Eye (tissue), 1 donor: ENCODE measurements at places on chromosomes 6 and 20.

GRCh38 chr6:149636124-149636523, 12.4 kb downstream of the KATNA1 start:
- peak; percentile 13 for DNase-seq

DNA sequence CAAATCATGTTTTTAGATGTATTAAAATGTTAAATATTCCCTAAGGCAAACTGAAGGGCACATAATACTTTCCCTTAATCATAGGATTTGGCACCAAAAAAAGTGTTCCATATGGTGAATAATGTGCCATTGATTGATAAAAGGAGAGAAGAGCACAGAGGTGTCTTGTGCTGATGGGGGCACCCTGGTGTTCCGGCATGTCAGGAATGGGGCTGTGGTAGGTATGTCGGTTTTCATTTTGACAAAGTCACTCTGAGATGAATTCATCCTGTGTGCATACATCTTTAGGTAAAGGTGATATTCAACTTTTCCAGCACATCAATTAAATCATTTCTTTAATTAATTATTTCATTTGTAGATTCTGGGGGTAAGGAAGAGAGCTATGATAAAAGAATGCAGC, 36.8 kb downstream of the CENPW start:
- DNase-seq: no peak

DNA sequence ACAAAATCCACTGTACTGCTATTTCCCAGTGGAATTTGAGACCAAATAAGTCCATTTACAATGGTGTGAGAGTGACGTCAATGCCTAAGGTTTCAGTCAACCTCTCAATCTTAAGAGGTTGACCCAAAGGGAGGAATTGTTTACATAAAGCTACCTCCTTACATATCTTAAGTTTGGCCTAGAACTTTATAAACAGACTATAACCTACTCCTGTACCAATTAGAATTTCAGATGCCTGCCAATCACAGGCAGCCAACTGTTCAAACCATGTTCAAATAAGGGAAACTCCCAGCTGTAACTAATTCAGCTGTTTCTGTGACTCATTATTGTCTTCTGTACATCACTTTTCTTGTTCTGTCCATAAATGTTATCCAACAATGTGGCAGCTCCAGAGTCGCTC, 14.5 kb downstream of the LGSN start:
- DNase-seq: no peak

- DNase-seq: no peak
Measured at GRCh38 chr20:11492386-11492785, 425.3 kb upstream of the BTBD3 start.

GRCh38 chr20:40782043-40782368, 93.0 kb upstream of the MAFB start:
- DNase-seq: no peak

DNA sequence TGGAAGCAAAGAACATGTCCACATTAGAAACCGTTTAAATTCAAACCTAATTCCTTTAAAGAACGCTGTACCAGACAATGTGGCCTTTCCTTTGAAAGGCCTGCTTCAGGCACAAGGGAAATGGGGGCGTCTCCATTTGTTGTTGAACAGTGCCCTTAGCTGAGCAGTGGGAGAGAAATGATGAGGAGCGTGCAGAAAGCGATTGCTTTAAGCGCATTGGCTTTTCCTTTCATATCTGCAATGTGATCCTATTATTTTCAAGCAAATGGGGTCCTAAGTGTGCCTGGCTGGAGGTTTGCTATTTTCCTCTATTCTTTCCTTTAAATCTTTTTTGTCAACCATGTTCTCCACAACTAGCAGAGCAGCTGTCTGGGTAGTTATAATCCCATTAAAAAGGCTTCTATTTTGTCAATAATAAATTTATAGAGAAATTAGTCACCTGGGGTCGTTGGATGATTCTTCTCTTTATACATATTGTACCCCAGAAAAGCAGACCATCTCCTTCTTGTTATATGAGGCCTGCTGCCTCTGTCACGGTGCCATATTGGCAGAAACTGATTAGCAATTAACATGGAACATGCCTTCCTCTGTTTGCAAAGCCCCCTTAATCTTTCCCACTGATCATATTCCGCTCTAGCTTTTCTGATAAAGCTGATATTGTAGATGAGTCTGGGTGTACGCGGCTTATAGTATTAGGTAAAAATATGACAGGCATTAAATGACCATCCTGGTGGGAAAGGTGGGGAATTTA, 151.1 kb upstream of the JAG1 start:
- DNase-seq: no peak

GRCh38 chr20:9186396-9186795, 117.5 kb downstream of the PLCB4 start:
- DNase-seq: no peak

GRCh38 chr20:51631011-51631950, 88.8 kb upstream of the NFATC2 start:
- DNase-seq: peak; percentile 71

DNA sequence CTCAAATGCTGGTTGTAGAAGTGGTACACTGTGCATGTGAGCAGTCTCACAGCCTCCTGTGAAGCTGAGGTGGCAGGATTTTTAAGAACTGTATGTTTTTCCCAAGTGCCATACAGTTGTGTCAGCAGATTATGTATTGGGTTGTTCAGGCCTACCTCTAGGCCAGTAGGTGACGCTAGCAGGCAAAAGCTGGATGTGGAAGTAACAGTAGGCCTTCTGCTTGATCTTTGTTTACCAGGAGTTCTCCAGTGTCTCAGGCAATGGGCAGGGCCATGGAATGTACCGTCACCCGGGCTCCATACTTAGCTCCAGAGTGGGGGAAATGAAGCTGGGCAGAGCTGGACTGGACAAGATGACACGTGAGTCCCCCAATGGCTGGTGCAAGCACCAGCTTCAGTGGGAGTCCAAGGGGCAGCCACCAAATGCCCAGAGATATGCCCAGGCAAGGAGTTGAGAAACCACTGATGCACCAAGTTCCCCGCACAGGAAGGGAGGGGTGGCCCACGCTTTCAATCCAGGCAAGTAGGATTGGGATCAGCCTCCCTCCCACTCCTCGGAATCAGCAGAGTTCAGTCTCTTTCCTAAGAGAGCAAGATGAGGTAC, 289.7 kb downstream of the HTR1B start:
- no peak for DNase-seq
